Activated naive CD8-positive, alpha-beta T cell treated with anti-CD3 and anti-CD28 coated beads, Interleukin-2, amount 50 U/mL, for 24 hours (primary cell): ENCODE measurements at places on chromosomes 16 and 17.

GRCh38 chr17:64073771-64074703 is 53.6 kb upstream of the ICAM2 start:
- DNase-seq = no peak

GRCh38 chr16:47448830-47449575 is 11.9 kb downstream of the ITFG1 start:
- DNase-seq = no peak

DNA sequence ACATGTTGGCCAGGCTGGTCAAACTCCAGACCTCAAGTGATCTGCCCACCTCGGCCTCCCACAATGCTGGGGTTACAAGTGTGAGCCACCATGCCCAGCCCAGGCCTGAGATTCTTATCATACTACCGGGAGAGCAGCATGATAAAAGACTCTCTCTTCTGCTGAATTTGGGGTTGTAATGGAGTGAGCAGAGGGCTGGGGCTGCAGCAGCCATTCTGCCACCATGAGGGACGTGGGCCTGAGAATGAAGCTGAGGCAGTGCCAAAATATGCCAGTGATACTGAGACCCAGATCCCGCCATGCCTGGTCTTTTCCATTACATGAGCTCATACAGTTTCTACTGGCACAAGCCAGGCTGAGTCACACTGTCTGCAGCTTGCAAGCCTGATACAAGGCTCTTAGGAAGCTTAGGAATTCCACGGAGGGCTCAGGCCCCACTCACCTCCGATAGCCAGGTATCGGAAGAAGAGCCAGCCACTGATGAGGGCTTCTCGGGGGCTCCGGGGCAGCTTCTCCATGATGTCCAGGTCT is 19.6 kb upstream of the P2RX1 start:
- DNase-seq = no peak

- no peak for DNase-seq
Measured at GRCh38 chr17:59456428-59456827, 109.0 kb upstream of the DHX40 start.

DNA sequence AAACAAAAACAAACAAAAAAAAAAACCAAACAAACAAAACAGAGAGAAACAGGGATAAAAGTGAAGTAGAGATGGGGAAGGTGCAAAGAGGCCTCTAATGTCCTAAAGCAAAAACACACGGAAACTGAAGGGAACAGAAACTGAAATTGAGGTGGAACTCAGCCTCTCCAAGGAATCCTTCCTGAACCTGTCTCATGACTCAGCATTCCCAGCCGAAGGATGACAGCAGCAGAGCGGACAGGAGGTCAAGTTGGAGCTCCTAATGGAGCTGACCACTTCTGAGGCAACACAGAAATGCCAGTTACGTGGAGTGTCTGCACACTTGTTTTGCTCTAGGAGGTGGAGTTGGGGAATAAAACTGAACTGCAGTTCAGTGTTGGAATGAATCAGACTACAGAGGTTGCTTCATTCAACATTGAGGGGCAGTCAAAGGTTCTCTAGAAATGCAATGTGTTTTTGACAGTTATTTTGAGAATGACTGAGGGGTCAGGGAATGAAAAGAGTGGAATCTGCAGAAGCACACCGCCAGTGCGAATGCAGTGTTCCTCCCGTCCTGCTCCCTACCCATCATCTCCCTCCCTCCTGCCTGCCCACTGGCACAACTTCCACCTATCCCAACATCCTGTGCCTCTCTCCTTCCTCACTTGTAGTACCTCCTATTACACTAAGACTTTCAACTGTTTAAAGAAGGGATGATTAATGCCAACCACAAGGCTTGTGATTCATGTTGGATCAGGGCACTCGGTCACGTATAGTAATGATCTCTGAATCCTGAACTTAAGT is 6.3 kb downstream of the UBE2O start:
- DNase-seq = no peak

- DNase-seq = no peak
Measured at GRCh38 chr17:36127199-36127893, 23.7 kb downstream of the CCL4 start.

- no peak for DNase-seq
Measured at GRCh38 chr17:58968426-58969061, 138.1 kb downstream of the TRIM37 start.

- no peak for DNase-seq
Measured at GRCh38 chr16:83989300-83989699, 21.3 kb downstream of the NECAB2 start.

DNA sequence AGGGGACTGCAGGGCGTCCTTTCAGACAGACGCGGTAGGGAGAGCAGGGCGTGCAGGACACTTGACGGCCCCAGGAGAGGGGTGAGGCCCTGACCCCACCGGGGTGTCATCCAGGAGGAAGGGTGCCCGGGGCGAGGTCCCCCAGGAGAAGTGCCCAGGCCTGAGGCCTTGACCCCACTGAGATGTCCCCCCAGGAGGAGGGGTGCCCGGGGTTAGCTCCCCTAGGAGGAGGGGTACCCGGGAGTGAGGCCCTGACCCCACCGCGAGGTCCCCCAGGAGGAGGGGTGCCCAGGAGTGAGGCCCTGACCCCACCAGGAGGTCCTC is 27.2 kb upstream of the METRNL start:
- DNase-seq = no peak

GRCh38 chr17:13765701-13766100 is 164.0 kb upstream of the HS3ST3A1 start:
- DNase-seq = no peak

- no peak for DNase-seq
Measured at GRCh38 chr17:81499601-81499970, 13.0 kb downstream of the ACTG1 start.

DNA sequence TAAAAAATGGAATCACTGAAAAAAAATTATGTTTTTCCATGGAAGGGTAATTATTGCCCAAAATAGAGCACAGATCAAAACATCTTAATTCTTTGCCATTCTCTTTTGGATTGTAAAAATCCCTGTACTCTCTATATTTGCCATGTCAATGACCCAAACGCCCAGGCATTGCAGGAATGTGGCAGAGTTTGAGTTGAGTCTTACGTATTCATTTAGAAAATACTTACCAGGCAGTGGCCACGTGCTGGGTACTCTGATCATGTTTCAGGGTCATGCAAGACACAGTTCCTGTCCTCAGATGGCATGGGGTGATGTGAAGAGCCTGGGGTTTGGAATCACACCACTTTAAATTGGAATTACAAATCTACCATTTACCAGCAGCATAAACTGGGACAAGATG is 267.7 kb downstream of the ABCC12 start:
- no peak for DNase-seq
